ENCODE measurements at places on chromosomes 2 and 18.
A peak's percentile ranks its signal among the peaks of the same experiment; 100 is the strongest.

DNA sequence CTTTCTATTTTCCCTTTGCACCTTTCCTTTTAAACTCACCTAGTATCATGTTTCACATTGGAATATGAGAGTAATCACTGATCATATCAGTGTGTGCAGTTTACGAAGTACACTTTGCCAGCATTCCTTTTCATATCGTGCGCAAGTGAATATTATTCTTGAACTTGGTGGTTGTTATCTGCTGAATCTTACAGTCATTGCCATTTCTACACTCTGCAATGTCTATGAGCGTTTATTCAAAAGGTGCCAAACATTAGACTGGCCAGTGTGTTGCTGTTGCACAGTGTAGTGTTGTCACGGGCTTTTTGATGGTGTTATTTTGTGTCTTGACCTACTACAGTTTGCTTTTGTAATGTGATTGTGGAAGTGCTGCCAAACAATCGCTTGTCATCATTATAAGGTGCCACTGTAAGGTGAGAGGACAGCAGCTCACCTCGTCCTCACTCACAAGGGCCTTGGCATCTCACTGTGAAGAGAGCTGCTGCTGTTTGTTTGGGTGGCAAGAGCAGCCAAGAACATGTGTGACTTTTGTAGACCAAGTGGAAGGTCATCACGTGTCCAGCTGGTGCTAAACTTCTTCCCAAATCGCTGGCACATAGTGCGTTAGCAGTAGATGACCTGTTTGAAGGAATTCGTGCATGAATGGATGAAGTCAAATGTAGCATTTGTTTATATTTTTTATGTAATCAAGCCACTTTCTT, 113.3 kb downstream of the MYO1B start:
- no peak for DNase-seq

GRCh38 chr2:219058541-219059374, 2.0 kb downstream of the IHH start:
- no peak for DNase-seq

DNA sequence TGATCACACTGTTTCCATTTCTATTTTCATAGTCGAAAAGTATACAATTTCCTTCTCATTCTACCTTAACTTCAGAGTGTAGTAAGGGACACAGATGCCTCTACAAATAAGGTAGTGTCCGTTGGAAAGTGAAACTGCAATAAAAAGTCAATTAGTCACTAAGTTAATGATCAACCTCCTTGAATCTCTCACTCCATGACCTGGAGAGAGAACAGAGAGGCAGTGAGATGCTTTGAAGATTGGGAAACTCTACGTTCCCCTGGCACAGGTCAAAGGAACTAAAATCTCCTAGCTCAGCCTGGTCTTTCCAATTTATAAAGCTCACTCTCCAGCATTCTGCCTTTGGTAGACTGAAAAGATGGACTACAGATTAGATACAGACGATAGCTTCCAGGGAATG, 153.8 kb upstream of the ACAA2 start:
- DNase-seq = no peak

DNA sequence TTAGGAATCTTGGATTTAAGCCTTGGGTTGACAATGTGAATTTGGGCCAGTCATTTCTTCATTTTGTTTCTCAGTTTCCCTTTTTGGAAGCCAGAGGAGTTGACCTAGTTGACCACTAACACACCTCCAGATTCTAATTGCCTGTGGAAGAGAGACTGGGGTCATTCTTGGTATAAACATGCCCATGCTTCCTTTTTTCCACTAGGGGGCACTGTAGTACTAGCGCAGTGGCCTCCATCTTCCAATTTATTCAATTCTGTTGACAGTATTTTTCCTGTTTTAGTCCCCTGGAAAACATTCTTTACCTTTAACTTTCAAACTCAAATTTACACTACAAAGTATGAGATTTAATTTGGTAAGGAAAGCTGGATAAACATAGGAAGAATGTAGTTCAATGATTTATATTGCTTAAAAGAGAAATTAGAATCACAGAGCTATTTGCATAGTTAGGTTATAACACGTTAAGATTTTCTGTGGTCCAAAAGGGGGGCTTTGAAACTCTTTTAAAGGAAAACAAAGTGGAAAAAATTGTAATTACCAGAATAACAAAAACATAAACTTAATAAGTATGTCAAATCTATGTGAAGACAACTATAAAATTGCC, 57.5 kb upstream of the AGPS start:
- DNase-seq = peak; percentile 83

- no peak for DNase-seq
Measured at GRCh38 chr2:66577321-66578053, 142.6 kb downstream of the MEIS1 start.

GRCh38 chr2:132549935-132550670, 119.9 kb downstream of the LYPD1 start:
- DNase-seq = no peak

- DNase-seq = peak; percentile 10
Measured at GRCh38 chr2:239606741-239607516, 206.1 kb upstream of the HDAC4 start.

DNA sequence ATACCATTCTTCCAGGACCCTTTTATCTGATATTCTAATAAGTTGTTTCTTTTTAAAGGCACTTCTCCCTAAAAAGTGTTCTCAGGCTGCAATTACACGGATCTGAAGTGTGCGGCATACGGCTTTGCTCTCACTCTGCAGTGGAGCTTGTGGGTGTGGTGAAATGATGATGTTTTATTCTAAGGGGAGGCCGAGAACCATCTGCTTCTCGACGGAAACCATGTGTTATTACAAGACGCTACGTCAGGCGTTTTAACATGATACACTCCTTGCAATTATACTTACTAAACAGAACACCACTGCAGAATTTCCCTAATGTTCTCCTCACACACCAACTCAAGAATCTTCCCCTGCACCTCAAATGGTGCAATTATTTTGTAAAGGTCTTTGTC, 34.9 kb upstream of the CTDP1 start:
- DNase-seq = no peak

DNA sequence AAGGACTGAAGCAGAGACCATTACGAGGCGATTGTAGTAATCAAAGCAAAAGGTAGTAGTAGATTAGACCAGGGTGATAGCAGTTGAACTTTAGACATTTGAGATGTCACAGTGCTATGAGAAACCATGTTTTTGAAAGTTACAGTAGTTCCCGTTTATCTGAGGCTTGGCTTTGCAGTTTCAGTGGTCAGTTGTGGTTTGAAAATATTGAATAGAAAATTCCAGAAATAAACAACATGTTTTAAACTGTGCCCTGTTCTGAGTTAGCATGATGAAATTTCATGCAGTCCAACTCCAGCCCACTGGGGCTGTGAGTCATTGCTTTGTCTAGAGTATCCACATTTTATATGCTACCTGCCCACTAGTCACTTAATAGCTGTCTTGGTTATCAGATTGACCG, 47.5 kb downstream of the ZNF638 start:
- DNase-seq = peak; percentile 19

DNA sequence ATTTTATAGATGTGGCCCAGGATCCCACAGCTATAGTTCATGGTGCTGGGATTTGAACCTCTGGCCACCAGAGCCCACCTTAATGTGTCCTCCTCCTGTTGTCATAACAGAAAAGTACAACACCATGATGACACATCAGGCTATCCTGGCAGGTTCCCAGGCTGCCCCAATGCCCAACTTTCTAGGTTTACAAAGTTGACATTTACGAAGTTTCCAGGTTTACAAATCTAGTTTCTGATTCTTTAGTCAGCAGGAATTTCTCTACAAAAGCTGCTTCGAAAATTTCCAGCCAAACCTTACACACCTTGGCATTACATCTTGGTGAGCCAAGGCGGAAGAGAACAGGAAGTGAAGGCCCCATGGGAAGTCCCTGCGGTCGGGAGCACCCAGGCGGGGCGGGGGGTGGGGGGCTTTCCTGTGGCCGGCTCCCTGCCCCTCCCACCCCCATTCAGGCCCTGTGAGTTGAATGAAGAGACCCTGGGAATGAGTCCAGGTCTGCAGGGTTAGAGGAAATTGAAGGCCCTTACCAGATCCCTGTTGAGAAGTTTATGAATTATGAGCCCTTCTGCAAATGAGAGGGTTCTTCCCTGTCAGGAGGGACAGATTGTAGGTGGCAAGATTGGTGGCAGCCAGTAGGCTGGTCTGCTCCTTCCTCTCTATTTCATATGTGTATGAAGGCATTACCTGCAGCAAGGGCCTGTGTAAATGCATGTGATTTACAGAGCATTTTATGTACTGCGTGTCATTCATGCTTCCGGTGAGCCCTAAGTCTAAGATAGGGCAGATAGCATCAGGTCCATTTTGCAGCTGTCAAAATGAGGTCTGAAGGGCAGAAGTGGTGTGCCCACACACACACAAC, 11.1 kb upstream of the IL1RN start:
- DNase-seq = peak; percentile 40

DNA sequence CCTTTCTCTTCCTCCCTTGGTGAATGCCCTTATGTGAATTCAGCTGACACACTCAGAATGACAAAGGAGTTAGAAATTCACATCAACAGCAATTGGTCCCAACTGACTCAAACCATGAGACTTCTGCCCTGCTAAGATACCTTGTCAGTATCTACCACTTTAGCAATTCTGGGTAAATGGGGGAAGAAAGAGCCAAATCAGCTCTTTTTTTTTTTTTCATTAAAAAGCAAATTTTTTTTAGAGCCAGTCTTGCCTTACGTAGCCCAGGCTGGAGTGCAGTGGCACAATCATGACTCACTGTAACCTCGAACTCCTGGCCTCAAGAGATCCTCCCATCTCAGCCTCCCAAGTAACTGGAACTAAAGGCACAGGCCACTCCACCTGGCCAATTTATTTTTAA, 1.7 kb upstream of the PPP4R1 start:
- peak; percentile 73 for DNase-seq

- no peak for DNase-seq
Measured at GRCh38 chr18:65876310-65876709, 125.5 kb downstream of the CDH7 start.

- no peak for DNase-seq
Measured at GRCh38 chr18:58360324-58360723, 268.6 kb downstream of the ALPK2 start.

- no peak for DNase-seq
Measured at GRCh38 chr2:228771315-228771714, 499.8 kb downstream of the PID1 start.

DNA sequence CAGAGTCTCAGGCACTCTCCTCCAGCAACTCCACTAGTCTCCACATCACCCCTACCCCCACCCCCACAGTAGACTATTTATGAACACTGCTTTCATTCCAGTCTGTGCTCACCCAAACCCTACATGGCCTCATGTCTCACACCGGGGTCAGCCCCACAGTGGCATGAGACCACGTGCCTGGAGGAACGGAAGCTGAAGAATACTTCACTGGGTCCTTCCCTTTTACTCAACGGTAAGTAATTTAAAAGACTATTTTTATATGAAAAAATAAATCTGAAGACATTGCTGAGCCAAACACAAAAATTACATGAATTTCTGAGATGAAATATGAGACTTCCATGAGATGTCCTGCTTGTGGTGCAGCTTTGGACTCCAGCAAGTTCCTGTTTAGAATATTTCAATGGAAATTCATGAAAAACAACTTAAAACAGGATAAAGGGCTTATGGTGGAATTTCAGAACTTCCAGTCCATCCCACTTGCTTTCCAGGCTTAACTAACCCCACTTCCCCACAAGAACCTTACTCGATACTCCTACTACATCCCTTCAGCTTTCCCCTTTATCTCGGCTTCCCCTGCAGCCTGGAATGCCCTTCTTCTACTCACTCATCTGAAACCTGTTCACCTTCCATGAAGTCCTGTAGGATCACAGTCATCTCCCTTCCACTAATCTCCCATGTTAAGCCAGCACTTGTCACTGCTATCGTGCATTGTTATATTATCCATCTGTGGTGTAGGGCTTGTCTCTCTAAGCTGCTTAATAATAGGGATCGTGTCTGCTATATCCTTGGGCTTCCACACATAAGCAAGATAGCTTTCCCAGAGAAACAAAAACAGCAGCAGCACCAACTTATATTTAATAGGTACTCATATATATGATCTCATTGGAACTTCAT, 47.9 kb downstream of the SLC14A1 start:
- no peak for DNase-seq

DNA sequence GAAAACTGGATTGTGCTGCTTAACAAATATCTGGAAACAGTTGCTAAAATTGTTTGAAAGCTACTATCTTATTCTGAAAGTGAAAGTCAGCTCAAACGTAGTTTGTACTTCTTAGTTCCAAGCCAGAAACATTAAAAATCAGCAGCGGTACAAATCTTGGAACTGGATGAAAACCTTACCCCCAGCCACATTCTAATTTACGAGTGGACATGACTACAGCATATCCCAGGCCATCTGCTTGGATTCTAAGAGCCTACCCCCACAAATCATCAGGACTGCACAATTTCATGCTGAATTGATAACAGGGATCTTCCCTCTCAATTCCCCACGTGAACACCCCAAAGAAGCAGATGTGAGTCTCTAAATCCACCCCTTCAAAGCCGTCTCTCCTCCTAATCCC, 158.7 kb upstream of the NCKAP5 start:
- DNase-seq = no peak

DNA sequence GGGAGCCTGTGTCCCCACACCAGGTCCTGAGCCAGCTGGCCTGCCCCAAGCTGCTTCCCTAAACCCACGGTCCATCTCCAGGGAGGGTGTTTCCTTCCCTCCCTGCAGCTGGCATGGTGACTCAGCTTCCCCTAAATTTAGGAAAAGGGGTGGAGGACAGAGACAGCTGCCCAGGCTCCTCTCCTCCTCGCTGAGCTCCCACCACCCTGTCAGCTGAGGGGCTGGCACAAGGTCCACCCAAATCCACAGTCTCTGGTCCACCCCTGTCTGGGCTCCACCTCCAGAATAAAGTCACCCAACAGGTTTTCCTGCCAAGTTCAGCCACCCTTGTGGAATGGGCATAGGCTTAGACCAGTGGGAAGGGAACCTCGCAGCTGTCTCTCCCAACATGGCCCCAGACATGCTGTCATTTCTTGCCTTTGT, 156.5 kb downstream of the TNS1 start:
- no peak for DNase-seq

GRCh38 chr2:241505781-241506201, 2.6 kb downstream of the STK25 start:
- DNase-seq = no peak

DNA sequence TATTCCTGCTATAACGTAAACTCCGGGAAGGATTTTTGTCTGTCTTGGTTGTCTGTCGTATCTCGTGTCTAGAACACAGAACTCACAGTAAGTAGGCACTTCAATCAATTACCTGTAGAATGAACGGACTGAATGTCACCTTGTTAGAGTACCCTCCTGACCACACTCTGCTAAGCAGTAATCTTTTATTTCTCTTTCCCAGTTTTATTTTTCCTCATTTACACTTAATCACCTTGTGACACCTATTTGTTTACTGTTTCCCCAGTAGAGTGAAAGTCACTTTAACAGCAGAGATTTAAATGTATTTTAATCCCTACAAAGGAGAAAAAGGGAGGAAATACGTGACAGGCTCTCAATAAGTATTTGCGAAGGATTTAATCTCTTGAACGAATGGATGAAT, 514 bp upstream of the EPB41L5 start:
- no peak for DNase-seq

- no peak for DNase-seq
Measured at GRCh38 chr2:28906376-28906775, 11.9 kb downstream of the WDR43 start.

DNA sequence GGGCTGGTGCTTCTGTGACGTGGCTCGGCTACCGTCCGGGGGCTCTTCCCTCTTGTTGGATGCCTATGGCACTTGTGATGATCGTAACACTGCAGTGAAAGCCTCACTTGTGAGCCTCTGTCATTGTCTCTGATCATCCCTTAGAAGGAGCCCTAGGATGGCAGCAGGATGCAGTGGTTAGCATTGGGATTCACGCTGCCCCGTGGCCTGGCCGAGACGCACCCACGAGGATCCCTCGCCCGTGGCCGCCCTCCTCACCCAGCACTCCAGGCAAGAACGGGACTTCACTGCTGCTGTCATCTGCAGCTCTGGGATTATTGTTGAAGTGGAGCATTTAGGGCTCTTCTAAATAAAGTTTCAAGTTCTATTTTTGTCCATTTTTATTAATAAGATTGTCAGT, 46.8 kb upstream of the CTDP1 start:
- no peak for DNase-seq

Data from hematopoietic multipotent progenitor cell treated with erythropoietin and hydrocortisone succinate and interleukin-3 and kit ligand, for 6 days (in vitro differentiated cells).